ENCODE measurements at places on chromosomes 5 and 9.

- peaks cover 10% of the 10 kb centered on the region for H3K4me1 ChIP-seq
- H3K36me3 ChIP-seq: peaks cover 2% of the 10 kb centered on the region
- peak overlapping the region; percentile 32 for H3K27ac ChIP-seq
- DNase-seq: no peak
Measured at GRCh38 chr9:98995059-98995671, 51.5 kb downstream of the COL15A1 start.

DNA sequence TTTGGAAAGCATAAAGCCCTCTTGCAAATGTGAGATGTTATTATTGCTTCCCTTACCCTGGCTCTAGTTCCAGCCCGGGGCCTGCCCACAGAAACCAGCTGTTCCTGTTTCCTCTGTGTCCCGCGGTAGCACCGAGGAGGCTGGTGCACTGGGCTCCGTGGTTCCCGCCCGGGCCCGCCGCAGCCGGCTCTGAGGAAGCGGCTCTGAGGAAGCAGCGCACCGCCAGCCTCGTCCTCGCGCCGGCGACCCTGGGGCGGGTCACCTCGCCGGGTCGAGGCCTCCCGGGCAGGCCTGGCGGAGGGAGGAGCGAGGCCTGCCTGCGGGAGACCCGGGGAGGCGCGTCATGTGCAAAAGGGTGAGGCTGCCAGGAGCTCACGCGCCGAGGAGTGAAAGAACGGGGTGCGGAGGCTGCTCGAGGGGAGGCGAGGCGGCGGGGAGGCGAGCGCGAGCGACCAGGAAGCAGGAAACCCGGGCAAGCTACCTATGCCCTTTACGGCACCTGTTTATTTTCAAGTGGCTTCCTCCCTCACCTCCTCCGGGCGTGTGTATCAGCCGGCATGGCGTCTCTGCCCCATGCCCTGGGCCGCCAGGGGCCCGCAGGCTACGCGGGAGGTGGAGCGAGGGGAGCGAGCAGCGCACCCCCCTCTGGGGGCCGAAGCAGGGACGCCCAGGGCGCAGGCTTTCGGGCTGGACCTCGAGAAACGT is 61.3 kb upstream of the MEGF10 start:
- no peaks in the 10 kb centered on the region for H3K27me3 ChIP-seq
- DNase-seq: peak; percentile 11
- peak overlapping the region; percentile 81 for H3K4me3 ChIP-seq
- peak overlapping the region; percentile 74 for H3K27ac ChIP-seq
- peaks cover 9% of the 10 kb centered on the region for H3K4me1 ChIP-seq

- H3K4me1 ChIP-seq: peaks cover 16% of the 10 kb centered on the region
- H3K4me3 ChIP-seq: peak overlapping the region; percentile 98
- H3K36me3 ChIP-seq: peaks cover under 1% of the 10 kb centered on the region
- DNase-seq: no peak
- peak overlapping the region; percentile 100 for H3K27ac ChIP-seq
Measured at GRCh38 chr5:91384671-91385430, 1.7 kb upstream of the ARRDC3 start.

DNA sequence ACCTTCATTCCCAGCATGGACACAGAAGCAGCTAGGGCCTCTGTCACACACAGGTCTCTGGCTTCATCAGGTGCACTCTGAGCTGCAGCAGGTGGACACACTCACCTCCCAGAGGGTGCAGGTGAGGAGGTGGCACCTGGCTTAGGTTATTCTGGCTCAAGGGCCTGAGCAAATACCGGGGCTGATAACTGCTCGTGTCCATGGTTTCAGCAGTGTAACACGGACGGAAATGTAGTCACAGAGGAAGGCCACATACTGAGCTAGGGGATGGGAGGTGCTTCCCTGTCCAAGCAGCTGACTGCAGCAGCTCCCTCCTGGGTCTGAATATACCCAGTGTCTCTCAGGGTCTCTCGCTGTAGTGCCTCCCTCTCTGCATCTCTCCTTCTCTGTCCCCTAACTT is 5.7 kb downstream of the PHF2 start:
- H3K27me3 ChIP-seq: no peaks in the 10 kb centered on the region
- DNase-seq: no peak
- H3K4me3 ChIP-seq: no peak overlapping the region

- no peaks in the 10 kb centered on the region for H3K4me1 ChIP-seq
- peaks cover 19% of the 10 kb centered on the region for H3K27me3 ChIP-seq
- H3K36me3 ChIP-seq: peaks cover 2% of the 10 kb centered on the region
- no peak for DNase-seq
Measured at GRCh38 chr9:97752274-97752673, 55.1 kb upstream of the XPA start.

DNA sequence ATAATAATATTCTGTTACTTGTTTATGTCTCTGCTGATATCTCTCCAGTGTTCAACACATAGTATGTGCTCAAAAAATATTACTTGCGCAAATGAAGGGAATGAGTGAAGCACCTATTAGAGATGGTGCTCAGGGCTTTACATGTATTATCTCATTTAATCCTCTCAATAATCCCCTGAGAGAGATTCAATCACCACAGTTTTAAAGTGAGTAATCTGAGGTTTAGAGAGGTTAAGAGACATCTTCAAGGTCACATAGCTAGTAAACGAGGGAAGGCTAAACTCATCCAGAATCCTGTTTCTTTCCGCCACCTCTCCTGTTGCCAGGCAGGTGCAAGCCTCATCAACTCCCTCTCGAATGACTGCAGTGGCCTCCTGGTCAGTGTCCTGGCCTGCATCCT is 82.0 kb downstream of the UGCG start:
- peaks cover 26% of the 10 kb centered on the region for H3K4me1 ChIP-seq
- no peaks in the 10 kb centered on the region for H3K27me3 ChIP-seq
- H3K4me3 ChIP-seq: no peak overlapping the region
- DNase-seq: no peak
- H3K36me3 ChIP-seq: no peaks in the 10 kb centered on the region

DNA sequence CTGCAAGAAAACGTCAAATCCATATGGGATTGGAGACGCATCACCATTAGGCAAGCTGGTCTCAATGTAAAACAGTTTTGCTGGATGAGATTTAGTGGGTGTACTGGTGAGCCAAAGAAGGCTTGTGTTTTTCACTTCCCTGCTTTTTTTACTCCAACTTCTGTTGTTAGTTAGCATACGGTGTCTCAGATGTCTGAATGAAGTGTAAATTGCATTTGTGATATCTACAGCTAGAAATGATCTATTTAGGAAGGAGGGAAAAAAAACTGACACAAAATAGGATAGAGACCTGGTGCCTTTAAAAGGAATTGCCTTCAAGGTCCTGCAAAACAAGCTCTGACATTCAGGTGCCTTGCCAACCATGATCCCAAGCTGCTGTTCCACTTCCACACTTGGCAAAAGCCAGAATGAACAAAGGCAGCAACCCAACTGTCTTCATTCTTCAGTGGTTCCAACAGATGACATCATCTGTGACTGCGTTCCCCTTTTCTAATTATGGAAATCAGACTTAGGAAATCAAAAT is 104.2 kb upstream of the RAI14 start:
- H3K36me3 ChIP-seq: no peaks in the 10 kb centered on the region
- H3K4me3 ChIP-seq: no peak overlapping the region
- H3K27ac ChIP-seq: no peak overlapping the region
- no peaks in the 10 kb centered on the region for H3K4me1 ChIP-seq
- DNase-seq: no peak

DNA sequence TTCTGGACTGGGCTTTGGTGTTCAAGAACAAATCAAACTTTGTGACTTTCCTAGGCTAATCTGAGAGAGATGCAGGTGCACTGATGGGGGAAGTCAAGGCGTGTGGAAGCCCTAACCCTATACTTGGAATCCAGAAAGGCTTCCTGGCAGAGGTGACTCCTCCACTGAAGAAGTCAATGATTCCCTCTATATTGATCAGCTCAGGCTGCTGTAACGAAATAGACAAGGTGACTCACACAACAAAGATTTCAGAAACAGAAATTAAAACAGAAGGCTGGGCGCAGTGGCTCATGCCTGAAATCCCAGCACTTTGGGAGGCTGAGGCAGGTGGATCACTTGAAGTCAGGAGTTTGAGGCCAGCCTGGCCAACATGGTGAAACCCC is 69.6 kb upstream of the GGTA1 start:
- no peak for DNase-seq
- no peak overlapping the region for H3K4me3 ChIP-seq
- no peak overlapping the region for H3K27ac ChIP-seq
- H3K27me3 ChIP-seq: peaks cover 38% of the 10 kb centered on the region
- H3K4me1 ChIP-seq: no peaks in the 10 kb centered on the region

- H3K36me3 ChIP-seq: no peaks in the 10 kb centered on the region
- DNase-seq: no peak
- H3K4me1 ChIP-seq: peaks cover 7% of the 10 kb centered on the region
- H3K27ac ChIP-seq: peak overlapping the region; percentile 3
- H3K27me3 ChIP-seq: no peaks in the 10 kb centered on the region
Measured at GRCh38 chr9:95087659-95088242, 229.8 kb downstream of the FANCC start.

- H3K27ac ChIP-seq: no peak overlapping the region
- H3K27me3 ChIP-seq: no peaks in the 10 kb centered on the region
- no peak overlapping the region for H3K4me3 ChIP-seq
Measured at GRCh38 chr9:13810510-13810909, 503.4 kb downstream of the NFIB start.

GRCh38 chr9:100394816-100395215 is 32.1 kb upstream of the MSANTD3 start:
- DNase-seq: no peak
- no peaks in the 10 kb centered on the region for H3K27me3 ChIP-seq
- no peak overlapping the region for H3K27ac ChIP-seq
- H3K36me3 ChIP-seq: no peaks in the 10 kb centered on the region
- no peaks in the 10 kb centered on the region for H3K4me1 ChIP-seq

- peaks cover 5% of the 10 kb centered on the region for H3K36me3 ChIP-seq
- DNase-seq: no peak
- H3K4me1 ChIP-seq: peaks cover 8% of the 10 kb centered on the region
Measured at GRCh38 chr5:62547945-62548630, 30.5 kb upstream of the LRRC70 start.

- H3K36me3 ChIP-seq: peaks cover 5% of the 10 kb centered on the region
- no peak overlapping the region for H3K27ac ChIP-seq
- H3K4me1 ChIP-seq: peaks cover 2% of the 10 kb centered on the region
- no peak overlapping the region for H3K4me3 ChIP-seq
- no peak for DNase-seq
- H3K27me3 ChIP-seq: peaks cover 61% of the 10 kb centered on the region
Measured at GRCh38 chr5:62720031-62720441, 141.4 kb downstream of the LRRC70 start.

- no peaks in the 10 kb centered on the region for H3K27me3 ChIP-seq
- no peak overlapping the region for H3K4me3 ChIP-seq
- no peak overlapping the region for H3K27ac ChIP-seq
- no peak for DNase-seq
- peaks cover 2% of the 10 kb centered on the region for H3K36me3 ChIP-seq
Measured at GRCh38 chr5:169778622-169779596, 141.8 kb downstream of the DOCK2 start.
